ENCODE measurements at places on chromosomes 4 and X.

GRCh38 chrX:100647095-100647494 is 3.1 kb downstream of the SRPX2 start:
- no peak for DNase-seq

- DNase-seq, result no peak
Observed at GRCh38 chrX:23773601-23774175, 9.3 kb upstream of the SAT1 start.

GRCh38 chr4:94399721-94400120 is 52.0 kb upstream of the PDLIM5 start:
- DNase-seq, result no peak

GRCh38 chr4:53617101-53617680 is 25.9 kb upstream of the LNX1 start:
- DNase-seq, result no peak

- DNase-seq, result no peak
Observed at GRCh38 chr4:78707268-78707667, 68.9 kb upstream of the BMP2K start.

GRCh38 chr4:21952549-21952948 is 4.0 kb upstream of the KCNIP4 start:
- no peak for DNase-seq

GRCh38 chr4:71775449-71775848 is 8.4 kb downstream of the GC start:
- no peak for DNase-seq

DNA sequence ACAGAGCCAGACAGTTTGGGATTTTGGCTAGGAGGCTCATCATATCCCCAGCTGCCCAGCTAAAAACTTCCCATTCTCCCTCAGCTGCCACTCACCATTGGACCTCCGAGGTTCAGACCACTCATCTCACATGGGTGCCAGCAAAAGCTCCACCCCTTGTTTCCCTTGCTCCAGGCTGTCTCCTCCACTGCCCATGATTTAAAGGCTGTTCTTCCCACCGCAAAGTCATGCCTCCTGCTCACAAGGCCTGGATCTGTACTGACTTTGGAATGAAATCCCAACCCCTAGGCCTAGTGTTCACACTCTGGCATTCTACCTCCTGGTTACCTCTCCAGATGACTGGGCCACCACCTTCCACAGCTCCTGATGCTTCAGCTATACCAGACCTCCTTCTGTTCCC is 142.2 kb upstream of the EOLA2 start:
- DNase-seq, result no peak

DNA sequence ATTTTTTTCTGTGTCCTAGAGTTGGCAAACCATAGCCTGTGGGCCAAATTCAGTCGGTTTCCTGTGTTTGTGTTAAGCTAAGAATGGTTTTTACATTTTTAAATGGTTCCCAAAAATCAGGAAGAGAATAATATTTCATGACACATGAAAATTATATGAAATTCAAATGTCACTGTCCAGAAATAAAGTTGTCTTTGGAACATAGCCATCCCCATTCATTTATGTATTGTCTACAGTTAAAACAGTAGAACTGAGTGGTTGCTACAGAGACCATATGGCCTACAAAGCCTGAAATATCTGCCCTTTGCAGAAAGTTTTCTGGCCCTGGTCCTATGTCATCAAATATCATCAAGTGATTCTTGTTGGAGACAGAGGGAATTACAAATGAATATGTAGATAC is 15.5 kb downstream of the FRMPD4 start:
- DNase-seq, result no peak

DNA sequence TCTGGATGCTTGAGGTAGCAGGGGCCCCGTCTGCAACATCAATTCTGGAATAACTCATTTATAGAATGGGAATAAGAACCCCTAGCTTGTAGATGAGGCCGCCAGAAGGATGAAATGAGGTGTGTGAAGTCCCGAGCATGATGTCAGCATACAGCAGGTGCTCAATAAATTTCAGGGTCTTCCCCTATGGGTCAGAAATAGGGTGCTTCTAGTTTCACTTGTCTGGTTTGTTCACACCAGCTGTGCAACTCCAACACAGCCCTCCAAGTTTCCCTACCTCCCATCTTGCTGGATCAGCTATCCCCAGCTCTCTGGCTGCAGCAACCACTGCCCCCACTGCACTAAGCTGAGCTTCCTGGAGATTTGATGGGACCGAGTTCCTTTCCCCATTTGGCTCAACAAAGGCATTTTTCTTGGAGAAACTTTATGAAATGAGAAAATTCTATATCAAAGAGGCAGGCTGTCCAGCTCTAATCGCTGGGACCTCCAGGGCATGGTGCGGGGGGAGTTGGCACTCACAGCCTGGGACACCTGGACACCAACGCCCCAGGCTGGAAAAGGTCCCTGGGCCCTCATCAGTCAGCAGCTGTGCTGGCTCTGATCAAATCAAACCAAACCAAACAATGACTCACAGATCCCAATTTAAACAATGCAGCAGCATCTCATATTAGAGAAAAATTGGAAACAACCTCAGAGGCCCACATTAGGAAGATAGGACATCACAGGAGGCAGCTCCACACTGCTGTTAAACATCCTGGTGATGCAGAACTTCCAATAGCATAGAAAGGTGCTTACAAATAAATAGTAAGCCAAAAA is 13.3 kb downstream of the SLC2A9 start:
- no peak for DNase-seq

GRCh38 chr4:154076921-154077320 is 288.0 kb upstream of the SFRP2 start:
- DNase-seq, result no peak

DNA sequence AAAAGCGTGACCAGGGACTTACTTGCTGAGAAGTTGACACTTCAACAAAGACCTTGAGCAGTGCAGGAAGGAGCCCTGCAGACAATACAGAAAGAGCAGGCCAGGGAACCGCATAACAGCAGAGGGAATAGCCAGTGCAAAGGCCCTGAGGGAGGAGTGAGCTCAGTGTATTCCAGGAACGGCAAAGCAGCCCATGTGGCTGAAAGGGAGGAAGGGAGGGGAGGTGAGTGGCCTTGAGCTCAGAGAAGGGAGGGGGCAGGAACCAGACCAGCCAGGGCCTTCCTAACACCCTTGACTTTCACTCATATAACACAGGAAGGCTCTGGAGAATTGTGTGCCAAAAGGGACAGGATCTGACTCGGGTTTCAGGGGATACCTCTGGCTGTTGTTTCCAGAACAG is 112.2 kb downstream of the BCOR start:
- no peak for DNase-seq

DNA sequence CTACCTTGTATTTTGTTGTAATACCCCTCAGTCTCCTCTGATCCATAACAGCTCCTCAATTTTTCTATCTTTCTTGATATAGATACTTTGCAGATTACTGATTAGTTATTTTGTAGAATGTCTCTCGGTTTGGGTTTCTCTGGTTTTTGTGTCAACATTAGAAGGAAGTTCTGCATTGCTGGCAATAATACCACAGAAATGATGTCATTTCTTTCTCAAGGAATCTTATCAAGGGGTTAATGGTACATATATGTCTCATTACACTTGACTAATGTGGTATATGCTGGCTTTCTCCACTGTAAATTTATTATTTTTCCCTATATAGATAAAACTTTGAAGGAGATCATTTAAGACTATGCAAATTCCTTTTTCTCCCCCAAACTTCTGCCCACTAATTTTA is 183.6 kb upstream of the DKK2 start:
- no peak for DNase-seq

Measured in hematopoietic multipotent progenitor cell treated with erythropoietin and hydrocortisone succinate and interleukin-3 and kit ligand, for 17 days (in vitro differentiated cells).